ENCODE measurements at places on chromosomes 1 and 21.

- DNase-seq, result no peak
These were observed 31.1 kb upstream of the PTCH2 start for GRCh38 chr1:44874155-44874554.

- no peak for DNase-seq
These were observed 46.2 kb downstream of the AHDC1 start for GRCh38 chr1:27557596-27558340.

DNA sequence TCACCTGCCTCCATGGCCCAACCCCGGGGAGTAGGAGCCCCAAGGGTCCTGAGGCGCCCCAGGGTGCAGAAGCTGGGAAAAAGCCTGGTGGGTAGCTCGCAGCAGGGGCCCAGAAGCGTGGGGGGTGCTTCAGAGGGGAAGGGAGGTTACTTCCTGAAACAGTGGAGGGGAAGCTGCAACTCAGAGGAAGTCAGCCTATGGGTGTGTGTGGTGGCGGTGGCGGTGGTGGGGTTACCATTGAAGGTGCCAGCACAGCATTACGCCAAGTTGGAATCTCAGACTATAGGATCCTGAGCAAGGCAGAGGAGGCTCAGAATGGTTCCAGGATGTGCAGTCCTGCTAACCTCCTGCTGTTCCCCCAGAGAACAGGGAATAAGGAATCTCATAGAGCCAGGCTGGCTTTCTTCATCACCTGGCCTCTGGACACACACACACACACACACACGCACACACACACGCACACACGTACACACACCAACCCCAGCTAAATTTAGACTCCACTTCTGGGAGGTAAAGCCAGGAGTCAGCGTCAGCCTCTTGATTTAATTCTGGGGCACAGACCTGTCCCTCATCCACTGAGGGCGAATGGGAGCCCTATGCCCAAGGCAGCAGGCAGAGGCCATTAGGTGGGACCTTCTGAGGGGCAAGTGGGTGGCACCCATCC is 1.3 kb downstream of the DENND4B start:
- DNase-seq, result peak; percentile 93

GRCh38 chr1:157069601-157070000 is 24.1 kb upstream of the ARHGEF11 start:
- DNase-seq, result no peak

DNA sequence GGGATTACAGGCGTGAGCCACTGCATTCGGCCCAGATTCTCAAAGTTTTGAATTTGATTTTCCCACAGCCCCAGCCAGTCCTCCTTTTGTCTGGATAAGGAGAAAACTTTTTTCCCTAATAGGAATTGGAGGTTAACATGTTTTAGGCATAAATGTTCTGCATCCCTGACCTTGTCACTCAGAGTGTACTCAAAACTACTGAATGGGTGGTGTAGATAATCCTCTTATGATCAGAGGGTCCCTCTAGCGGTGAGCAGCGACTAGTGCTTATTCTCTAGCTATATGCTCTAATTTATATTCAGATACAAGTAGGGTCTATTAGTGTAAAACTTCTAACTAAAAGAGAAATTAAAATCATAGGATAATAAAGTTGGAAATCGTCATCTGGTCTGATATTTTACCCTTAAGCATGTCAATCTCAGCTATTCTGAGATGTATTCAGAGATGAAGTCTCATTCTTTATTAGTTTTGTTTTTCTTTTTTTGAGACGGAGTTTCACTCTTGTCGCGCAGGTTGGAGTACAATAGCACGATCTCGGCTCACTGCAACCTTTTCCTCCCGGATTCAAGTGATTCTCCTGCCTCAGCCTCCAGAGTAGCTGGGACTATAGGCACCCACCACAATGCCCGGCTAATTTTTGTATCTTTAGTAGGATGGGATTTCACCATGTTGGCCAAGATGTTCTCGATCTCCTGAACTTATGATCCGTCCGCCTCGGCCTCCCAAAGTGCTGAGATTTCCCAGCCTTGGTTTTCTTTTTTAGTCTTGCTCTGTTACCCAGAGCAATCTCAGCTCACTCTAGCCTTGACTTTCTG is 2.7 kb upstream of the PSMD4 start:
- DNase-seq, result peak; percentile 81

DNA sequence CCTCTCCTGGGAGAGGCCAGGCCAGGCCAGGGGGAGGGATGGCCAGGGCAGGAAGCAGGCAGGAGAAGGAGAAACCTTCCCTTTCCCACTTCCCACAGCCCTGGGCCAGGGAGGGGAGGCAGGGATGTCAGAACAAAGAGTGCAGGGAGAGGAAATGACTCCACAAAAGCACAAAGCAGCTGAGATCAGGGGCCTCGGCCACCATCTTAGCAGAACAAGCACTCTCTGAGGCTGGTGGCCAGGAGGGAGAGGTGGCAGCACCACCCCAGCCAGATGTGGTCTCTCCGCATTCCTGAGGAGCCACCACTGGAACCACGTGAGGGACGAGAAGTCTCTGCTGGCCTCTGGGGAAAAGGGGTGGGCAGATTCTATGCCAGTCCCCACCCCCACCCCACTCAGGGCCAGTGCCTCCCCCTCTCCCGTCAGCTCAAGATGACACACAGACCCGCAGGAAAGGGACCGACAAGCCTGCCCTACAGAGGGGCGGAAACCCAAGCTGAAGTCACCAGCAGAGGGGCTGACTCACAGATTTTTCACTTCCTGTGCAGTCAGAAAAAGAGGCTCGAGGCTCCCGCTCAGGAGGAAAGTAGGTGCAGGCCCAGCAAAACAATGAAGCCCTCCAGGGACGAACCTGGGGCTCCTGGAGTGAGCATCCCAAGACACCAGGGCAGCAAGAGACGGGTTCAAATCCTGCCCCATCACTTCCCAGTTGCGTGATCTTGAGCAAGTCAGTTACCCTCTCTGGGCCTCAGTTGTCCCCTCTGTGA is 24.1 kb upstream of the ALDH4A1 start:
- DNase-seq, result peak; percentile 94

GRCh38 chr1:236552901-236553300 is 29.1 kb downstream of the LGALS8 start:
- DNase-seq, result no peak

- no peak for DNase-seq
These were observed 270.4 kb upstream of the B3GALT2 start for GRCh38 chr1:193456811-193457280.

GRCh38 chr1:25031601-25031965 is 101.5 kb upstream of the RUNX3 start:
- DNase-seq, result peak; percentile 52

- DNase-seq, result no peak
These were observed 23.0 kb downstream of the DISP3 start for GRCh38 chr1:11501906-11502485.
